ENCODE measurements at places on chromosomes 4 and X.

DNA sequence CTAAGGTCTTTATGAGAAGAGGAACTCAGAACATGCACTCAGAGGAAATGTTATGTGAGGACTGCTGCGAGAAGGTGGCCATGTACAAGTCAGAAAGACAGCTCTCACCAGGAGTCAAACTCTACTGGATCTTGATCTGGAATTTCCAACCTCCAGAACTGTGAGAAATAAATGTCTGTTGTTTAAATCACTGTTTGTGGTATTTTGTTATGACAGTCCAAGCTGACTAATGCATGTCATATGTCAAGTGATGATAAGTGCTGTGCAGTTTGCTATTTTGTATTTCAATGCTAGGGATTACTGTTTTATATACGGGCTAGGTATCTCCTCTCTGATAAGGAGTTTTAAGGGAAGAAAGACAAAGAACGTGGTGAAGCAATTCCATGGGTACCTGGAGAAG is 162.3 kb downstream of the CPEB2 start:
- no peak for DNase-seq

DNA sequence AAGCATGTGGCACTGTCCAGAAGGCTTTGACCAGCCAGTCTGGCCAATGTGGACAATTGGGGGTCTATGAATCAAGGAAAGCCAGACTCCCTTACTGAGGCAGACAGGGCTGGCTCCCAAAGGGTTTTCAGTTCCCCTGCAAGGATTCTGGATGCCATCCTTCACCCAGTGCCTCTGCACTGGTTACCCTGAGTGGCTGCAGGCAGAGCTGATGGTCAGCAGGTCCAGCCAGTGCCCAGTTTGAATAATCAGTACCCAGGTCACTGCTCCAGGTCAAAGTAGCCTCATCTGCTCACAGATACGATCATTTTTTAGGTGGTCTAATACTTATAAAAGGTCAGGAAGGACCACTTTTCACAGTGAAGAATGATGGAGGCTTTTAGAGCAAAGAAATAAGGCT is 52.2 kb upstream of the MAMLD1 start:
- DNase-seq = no peak

- no peak for DNase-seq
Observed at GRCh38 chr4:145644699-145645098, 25.5 kb downstream of the MMAA start.

- DNase-seq = no peak
Observed at GRCh38 chrX:101232316-101232715, 12.7 kb downstream of the DRP2 start.

GRCh38 chr4:1939664-1940509 is 68.7 kb downstream of the NSD2 start:
- DNase-seq = no peak

- no peak for DNase-seq
Observed at GRCh38 chr4:154593868-154594267, 3.3 kb upstream of the FGA start.

DNA sequence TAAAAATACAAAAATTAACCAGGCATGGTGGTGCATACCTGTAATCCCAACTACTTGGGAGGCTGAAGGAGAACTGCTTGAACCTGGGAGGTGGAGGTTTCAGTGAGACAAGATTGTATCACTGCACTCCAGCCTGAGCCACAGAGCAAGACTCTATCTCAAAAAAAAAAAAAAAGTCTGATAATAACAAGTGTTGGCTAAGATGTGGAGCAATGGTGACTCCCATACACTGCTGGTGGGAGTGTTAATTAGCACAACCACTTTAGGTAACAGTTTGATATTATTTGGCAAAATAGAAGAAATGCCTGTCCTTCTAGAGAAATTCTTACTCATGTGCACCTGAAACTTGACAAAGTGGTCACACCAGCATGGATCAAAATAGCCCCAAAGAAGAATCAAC is 106.2 kb upstream of the SLC34A2 start:
- DNase-seq = no peak

DNA sequence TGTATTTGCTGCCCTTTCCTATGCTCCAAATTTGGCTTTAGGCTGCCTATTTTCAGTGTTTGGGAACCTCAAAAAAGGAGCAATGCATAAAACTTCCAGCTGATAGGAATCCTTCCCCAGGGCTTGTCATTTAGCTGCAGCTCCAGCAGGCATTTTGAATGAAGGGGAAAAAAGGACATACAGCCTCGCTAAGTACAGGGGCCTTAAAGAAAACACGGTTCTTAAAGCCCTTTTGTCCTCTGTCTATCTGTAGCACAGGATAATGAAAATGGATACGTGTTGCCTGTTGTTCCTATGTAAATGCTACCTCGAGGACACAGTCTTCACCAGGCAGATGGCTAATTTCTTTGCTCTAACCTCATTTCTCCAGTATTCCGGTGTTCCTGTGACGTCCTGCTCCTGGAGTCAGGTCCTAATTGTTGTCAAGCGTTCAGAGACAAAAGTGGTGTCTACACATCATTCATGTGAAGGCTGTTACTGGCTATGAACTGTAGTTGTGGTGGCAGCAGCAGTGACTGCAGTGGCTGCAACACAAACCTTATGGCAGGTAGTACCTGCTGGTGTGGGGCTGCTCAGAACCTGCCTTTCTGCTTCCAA is 117.4 kb downstream of the MGST2 start:
- DNase-seq = no peak

DNA sequence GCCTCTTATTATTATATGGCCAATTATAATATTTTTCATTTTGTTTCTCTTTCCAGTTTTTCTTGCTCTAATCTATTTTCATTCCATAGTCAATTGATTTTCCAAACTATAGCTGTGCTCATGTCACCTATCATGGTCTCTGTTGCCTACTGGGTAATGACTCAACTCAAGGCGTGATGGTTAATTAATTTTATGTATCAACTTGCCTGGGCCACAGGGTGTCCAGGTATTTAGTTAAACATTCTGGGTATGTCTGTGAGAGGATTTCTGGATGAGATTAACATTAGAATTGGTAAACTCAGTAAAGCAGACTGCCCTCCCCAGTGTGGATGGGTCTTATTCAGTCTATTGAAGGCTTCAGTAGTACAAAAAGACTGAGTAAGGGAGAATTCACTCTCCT is 9.9 kb downstream of the FHIP1A start:
- no peak for DNase-seq

DNA sequence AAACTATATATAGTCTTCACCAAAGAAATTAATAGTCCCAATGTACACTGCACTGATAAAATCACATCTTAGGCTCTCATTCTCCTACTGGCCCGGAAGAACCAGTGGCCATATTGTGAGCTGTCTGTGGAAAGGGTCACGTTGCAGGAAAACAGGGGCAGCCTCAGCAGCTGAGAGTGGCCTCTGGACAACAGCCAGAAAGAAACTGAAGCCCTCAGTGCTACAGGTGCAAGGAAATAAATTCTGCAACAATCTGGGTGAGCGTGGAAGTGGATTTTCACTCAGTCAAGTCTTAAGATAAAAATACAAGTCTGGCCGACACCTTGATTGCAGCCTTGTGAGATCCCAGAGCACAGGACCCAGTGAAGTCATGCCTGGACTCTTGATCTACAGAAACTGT is 3.2 kb upstream of the SLC25A14 start:
- no peak for DNase-seq

- DNase-seq = no peak
Observed at GRCh38 chr4:138460477-138461414, 218.6 kb upstream of the SLC7A11 start.

GRCh38 chrX:47638816-47639215 is 9.1 kb upstream of the CFP start:
- no peak for DNase-seq
